ENCODE measurements at places on chromosomes 1 and 21.
A peak's percentile ranks its signal among the peaks of the same experiment; 100 is the strongest.

DNA sequence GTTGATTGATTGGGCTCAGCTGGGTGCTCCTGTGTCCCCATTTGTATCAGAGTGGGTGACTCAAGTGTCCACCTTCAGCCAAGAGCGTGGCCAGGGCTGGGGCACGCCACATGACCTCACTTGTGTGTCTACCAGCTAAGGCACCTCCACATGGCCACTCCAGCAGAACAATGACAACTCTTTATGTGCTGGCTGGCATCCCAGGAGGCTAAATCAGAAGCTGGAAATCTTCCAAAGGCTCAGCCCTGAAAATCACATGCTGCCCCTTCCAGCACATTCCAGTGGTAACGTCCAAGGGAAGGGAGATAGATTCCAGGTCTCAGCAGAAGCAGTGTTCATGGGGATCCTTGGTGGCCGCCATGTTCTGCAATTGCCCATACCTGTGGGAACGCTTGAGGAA is 585.5 kb downstream of the AJAP1 start:
- DNase-seq: no peak

DNA sequence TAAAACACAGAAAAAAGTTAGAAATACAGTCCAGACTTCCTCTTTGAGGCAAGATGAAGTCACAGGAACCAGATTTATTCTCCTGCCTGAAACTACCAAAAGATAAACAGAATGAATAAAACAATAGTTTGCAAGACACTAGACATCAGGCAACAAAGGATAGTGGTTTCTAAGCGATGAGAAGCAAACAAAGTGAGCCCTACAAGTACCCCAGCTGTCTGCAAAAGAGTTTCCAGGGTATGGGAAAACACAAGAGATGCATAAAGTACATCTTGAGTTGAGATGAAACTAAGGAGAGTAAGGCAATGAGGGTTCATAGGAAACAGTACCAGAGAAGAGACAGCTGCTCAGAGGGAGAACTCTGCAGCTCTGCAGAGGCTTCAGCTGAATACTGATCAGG is 83.3 kb upstream of the COL24A1 start:
- no peak for DNase-seq

- no peak for DNase-seq
Measured at GRCh38 chr21:30336596-30336995, 898 bp downstream of the KRTAP27-1 start.

DNA sequence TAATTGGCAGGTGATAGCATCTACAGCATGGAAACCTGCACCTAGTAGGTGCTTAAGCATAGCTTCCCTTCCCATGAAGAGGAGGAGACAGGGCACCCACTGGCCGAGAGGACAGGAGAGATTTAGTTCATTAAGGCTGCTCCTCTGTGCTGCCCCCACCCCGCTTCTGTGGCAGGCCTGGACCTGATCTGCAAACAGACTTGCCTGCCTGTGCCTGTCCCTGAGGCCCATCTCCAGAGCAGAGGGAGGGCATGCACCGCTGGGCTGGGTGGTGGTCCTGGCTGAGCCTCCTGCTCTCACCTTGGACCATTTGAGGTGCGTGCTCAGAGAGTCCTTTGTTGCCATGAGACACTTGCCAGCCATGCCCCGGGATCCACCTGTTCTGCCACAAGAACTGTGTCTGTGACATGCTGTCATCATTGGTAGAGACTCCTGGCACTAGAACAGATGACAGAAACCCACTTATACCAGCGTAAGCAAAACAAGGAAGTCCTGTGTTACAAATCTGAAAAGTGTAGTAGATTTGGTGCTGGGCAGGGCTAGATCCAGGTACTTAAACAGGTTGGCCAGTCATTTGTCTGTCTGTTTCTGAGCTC is 55.6 kb downstream of the PTPRF start:
- no peak for DNase-seq

DNA sequence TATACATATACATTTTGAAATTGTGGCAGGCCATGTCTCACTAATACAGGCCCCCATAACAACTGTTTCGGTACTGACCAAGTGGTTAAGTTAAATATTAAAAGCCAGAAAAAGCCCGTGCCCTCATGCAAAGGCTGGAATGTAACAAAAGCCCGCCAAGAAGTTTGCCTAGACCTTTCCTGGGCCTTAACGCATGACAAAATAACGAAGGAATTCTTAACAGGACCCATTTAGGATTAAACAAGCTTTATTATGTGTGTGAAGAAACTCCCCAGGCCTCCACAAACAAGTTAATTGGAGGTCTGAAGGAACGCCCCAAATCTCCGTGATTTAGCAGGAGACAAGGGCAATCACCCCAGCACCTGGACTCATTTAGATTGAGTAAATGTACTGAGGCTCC is 42.4 kb downstream of the TNFSF4 start:
- no peak for DNase-seq

- no peak for DNase-seq
Measured at GRCh38 chr1:151461694-151462093, 2.4 kb upstream of the POGZ start.

- no peak for DNase-seq
Measured at GRCh38 chr21:41488080-41488479, 19.9 kb downstream of the TMPRSS2 start.

DNA sequence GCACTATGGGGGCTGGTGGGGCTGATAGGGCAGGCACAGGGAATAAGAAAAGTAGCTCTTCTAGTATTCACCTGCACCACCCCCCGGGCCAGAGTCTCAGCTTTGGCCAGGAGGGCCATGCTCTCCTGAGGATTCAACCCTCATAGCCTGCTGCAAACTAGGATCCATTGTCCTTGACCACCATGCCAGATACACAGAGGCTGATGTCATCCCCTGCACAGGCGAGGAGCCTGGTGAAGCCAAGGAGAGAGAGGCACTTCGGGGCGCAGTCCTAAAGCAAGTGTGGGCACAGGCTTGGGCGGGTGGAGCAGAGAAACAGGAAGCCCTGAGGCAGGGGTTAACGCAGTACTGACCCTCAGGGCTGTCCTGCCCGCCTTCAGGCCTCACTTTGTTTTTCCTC is 29.5 kb downstream of the TMEM53 start:
- no peak for DNase-seq

- no peak for DNase-seq
Measured at GRCh38 chr1:184941410-184941733, 32.9 kb downstream of the NIBAN1 start.

- DNase-seq: no peak
Measured at GRCh38 chr1:15633756-15634420, 16.6 kb downstream of the DDI2 start.

GRCh38 chr1:201450721-201451291 is 18.2 kb downstream of the PHLDA3 start:
- DNase-seq: no peak

GRCh38 chr1:228148196-228148861 is 1.4 kb upstream of the GJC2 start:
- DNase-seq: no peak

- no peak for DNase-seq
Measured at GRCh38 chr1:179164494-179164893, 65.0 kb downstream of the ABL2 start.

GRCh38 chr1:23553231-23554126 is 5.8 kb downstream of the ID3 start:
- no peak for DNase-seq

DNA sequence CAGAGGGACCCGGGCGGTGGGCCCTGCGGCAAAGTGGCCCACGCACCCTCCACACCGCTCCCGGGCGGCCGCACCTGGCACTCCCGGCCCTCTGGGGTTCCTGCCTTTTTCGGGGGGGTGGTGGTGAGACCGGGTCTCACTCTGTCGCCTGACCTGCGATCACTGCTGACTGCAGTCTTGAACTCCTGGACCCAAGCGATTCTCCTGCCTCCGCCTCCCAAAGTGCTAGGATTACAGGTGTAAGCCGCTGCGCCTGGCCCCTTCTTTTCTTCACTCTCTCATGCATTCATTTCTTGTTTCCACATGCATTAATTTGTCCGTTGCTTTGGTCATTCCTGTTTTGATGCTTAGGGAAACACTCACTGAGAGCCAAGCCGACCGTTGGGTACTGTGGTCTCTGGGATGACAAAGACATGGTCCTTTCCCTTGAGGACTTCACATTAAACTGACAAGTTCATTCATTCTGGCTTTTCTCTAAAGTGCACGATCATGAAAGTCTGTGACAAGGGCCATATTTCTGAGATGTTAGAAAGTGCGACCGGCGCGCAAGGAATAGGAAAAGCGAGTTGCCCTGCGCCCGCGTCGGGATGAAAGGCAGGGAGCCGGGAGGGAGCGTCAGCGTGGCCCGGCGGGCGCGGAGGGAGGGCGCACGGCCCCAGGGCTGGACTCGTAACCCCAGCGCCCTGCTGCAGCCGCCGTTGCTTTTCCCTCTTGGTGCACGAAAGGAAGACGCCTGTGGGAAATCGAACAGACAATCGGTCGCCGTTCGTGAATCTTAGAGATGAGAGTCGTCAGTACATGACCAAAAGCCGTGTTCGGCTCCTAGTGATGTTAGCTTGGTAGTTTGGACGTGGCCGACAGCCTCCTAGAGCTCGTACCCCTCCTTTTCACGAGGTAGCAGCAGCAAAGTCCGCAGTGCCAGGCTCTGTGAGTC is 1.0 kb upstream of the MCOLN2 start:
- DNase-seq: peak; percentile 20

- DNase-seq: no peak
Measured at GRCh38 chr1:203671521-203672278, 45.1 kb downstream of the ATP2B4 start.

DNA sequence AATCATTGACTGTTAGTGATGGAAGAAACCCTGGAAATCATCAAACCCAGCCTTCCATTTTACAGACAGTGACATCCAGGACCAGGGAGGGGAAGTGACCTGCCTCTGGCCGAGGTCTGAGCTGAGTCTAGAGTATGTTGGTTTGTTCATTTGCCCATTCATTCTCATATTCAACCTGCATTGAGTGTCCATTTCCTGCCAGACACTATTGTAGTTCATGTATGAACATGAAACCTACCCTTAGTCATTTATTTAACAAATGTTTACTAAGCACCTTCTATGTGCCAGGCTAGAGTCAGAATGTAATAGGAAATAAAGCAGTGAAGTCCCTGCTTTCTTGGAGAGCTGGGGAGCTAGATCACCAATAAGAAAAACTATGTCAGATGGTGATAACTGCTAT is 51.3 kb downstream of the KCND3 start:
- no peak for DNase-seq

DNA sequence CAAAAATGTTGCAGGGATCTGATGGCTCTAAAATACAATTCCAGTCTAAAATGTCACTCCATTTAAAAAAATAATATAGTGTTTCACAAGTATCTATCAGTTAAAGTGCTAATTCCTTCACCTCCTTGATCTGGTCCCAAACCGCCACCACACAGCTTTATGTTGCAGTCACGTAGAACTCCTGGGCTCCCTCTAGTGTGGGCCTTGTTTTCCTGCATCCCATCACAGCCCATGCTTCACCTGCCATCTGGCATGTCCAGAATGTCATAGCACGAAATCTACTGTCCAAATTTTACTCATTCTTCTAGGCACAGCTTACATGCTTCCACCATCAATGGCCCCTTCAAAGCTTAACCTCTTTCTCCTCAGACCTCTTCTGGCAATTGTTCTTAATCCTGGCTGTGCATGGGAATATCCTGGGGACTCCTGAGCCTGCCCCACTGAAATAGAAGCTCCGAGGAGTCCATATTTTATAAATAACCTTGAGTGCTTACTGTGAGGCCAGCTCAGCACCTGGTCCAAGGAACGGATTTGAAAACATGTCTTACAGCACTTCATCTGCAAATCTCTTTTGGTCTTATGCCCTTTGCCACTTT is 15.5 kb downstream of the FYB2 start:
- DNase-seq: no peak

GRCh38 chr1:247110627-247111258 is 6.6 kb upstream of the ZNF669 start:
- DNase-seq: no peak

DNA sequence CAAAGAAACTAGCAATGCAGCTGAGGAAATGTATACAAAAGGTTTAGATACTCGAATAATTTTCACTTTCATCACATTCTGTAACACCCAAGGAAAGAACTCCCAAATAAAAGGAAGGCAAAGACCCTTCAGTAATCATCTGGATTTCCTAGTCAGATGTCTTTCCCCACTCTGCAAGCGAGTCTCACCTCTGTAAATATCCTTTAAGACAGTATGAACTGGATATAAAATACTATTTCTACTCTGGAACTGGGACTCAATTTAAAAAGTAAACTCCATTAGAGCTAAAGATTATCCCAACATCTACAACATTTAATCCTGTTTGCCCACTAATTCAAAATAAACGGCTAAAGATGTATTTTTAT is 27.0 kb downstream of the C2CD2 start:
- no peak for DNase-seq

- DNase-seq: peak; percentile 100
Measured at GRCh38 chr1:9428601-9429341, 110.5 kb upstream of the SLC25A33 start.

DNA sequence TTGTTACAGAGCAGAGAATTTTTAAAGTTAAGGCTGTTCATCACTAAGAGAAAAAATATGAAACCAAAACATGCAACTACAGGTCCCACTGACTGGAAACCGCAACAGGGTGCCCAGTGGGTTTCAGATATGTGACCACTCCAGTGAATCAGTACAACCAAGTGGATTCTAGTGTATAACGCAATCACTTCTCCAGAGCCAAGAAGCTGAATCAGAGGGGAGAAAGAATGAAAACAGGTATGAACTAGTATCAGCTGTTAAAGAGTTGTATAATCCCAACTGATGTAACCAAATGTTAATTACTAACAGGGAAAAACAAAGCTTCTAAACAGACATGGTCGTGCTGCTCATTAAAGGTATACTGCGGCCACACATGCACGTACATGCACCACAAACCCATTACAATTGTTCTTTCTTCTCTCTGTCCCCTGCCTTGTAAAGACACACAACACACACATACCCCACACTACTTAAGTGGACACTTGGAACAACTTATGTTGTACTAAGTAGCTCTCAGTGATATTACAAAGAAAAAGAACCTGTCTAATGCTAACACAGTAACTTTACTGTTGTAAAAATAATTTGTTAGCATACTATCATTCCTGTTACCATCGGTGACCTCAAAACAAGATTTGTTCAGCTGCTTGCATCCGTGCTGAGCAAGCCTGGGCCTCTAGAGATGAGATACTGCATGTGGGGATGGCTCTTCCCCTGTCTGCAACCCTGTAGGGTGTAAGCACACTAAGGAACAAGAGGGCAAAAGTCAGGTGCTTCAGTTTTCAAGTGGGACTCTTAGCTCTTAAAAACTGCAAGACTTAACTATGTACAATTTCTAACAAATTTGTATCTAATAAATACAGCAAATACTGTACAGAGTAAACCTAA is 74.2 kb downstream of the PTPN14 start:
- DNase-seq: no peak

DNA sequence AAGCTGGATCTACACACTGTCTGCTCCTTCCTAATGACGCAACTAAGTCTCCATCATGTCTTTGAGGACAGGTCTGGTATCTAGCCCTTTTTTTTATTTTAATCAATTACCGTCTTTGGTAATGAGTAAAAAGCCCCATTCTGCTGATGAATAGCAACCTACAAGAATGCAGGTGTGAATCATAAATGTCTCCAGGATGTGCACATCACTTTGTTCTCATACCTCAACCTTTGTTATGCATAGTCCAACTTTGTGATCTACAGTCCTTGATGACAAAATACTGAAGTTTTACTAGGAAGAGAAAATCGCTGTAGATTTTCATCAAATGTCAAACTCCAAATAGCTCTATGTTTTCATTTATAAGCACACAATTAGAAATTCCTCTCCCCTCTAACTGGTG is 39.3 kb downstream of the PLPPR5 start:
- DNase-seq: no peak

Measured in stimulated activated naive CD8-positive, alpha-beta T cell treated with anti-CD3 and anti-CD28 coated beads, Interleukin-15, amount 100 ng/mL, for 72 hours (primary cell).